SJSA1 (cell line): ENCODE measurements at places on chromosomes 7 and 10. TPM values are rescaled to one million over a fixed set of nuclear protein-coding genes. Genes with fewer than 3 reads are reported as not detected.

DNA sequence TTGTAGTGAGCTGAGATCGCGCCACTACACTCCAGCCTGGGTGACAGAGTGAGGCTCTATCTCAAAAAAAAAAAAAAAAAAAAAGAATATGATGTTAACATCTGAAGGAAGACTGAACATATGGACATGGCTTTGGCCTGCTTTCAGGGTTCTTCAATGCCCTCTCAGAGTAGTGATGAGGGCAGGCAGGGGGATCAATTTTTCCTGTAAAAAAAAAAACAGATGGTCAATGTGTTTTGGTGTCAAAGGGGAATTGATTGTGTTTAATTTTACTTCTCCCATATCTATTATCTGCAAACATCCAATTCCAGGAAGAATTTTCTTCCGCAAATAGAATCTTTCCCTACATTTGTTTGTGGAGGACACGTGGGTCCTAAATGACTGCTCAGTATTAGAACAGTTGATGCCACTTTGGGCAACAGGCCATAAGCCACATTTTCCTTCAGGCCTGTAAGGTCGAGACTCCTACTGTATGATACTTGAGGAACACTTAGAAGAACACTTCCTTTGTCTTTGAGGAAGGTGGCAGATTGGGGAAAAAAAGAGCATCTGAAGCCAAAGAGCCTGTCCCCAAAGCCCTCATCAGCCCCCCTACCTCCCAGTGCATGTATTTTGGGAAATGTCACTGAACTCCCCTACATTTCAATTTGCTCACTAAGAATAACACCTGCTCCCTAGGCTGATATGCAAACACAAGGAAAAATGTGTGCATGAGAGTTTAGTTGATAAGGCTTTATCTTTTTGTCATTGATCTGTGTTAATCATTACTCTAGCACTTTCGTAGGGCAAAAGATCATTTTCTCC lies 28.3 kb downstream of the MGAM2 start:
- DNase-seq, result no peak

DNA sequence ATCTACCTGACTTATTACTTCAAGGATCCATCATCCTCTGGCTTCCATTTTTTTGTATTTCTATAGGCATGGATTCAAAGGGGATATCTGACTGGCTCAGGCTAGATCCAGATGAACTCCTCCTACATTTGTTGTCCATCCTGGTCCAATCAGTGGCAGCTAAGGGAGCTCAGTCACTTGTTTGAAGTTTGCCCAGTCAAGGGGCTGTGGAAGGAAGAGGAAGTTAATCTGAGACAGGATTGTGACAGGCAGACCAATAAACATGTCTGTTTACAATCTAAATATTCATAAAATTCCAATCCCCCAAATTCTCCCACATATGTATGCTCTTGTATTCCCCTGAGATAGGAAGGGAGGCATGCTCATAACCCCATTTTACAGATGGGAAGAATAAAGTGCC lies 48.7 kb downstream of the CAV1 start:
- DNase-seq, result no peak

PHYHIPL gene
- not detected in 2 replicates for total RNA-seq

CRYGN gene
- total RNA-seq, result not detected in 2 replicates

SPDYE11 gene
- total RNA-seq, result not detected in 2 replicates

PDZD7 gene
- 0.50 and 1.3 TPM in 2 replicates for total RNA-seq
